ENCODE measurements at places on chromosomes 12 and 14.

GRCh38 chr12:52837781-52838608 lies 3.9 kb upstream of the KRT79 start:
- no peaks in the 10 kb centered on the region for H3K27me3 ChIP-seq
- DNase-seq: no peak
- no peak overlapping the region for H3K27ac ChIP-seq
- H3K36me3 ChIP-seq: no peaks in the 10 kb centered on the region
- H3K4me3 ChIP-seq: no peak overlapping the region

DNA sequence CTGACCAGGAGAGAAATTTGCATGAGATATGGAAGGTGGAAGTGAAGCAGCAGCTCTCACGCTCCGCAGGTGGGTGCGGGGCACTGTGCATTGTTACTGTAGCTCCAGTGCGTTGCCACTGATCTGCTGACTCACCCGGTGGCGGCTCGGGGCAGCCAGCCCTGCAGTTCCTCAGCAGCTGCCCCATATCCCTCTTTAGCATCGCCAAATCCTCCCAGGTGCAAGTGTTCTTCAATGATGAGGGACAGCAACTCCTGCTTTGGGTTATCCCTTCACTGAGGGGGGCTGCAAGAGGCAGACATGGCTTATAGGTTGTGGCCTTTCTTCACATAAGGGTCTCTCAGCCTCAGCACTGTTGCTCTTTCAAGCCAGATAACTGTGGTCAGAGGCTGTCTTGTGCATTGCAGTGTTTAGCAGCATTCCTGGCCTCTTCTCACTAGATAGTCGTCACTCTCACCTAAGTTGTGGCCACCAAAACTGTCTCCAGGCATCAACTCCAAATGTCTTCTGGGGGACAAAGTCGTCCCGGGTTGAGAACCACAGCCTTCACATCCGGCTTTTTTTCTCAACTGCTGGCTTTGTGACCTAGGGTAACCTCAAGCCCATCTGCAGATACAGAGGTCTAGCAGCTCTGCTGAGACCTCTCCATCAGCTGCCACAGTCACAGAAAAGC lies 180.8 kb downstream of the EFCAB11 start:
- H3K4me3 ChIP-seq: no peak overlapping the region
- H3K27ac ChIP-seq: no peak overlapping the region
- H3K36me3 ChIP-seq: no peaks in the 10 kb centered on the region
- H3K4me1 ChIP-seq: no peaks in the 10 kb centered on the region

- H3K27ac ChIP-seq: no peak overlapping the region
- H3K4me1 ChIP-seq: peaks cover 3% of the 10 kb centered on the region
- no peaks in the 10 kb centered on the region for H3K27me3 ChIP-seq
Observed at GRCh38 chr14:92655419-92656201, 92.8 kb downstream of the LGMN start.

GRCh38 chr14:81363746-81364378 lies 36.3 kb downstream of the STON2 start:
- H3K27ac ChIP-seq: no peak overlapping the region
- no peak for DNase-seq
- no peaks in the 10 kb centered on the region for H3K4me1 ChIP-seq

- no peak overlapping the region for H3K27ac ChIP-seq
- no peak for DNase-seq
Observed at GRCh38 chr14:35331605-35332516, 39.7 kb downstream of the PSMA6 start.

DNA sequence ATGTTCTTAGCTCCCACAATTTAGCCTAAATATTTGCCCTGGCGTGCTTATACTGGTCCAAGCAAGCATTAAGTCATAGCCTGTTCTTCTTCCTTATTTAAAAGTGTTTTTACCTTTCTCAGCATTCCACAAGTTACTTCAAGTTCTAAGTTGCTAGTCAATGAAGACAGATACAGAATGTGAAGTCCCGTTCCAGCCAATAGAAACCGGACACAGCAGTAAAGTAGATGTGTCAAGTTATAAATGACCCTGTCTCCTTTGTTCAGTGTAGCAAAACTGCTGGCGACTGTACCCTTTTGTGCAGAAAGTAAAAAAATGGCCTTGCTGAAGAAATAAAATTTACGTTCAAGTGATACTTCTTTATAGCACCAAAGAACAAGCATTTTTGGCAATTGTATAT lies 3.9 kb downstream of the SNAPC1 start:
- peaks cover 16% of the 10 kb centered on the region for H3K4me1 ChIP-seq
- H3K27me3 ChIP-seq: no peaks in the 10 kb centered on the region
- H3K4me3 ChIP-seq: no peak overlapping the region
- DNase-seq: no peak
- H3K27ac ChIP-seq: no peak overlapping the region

DNA sequence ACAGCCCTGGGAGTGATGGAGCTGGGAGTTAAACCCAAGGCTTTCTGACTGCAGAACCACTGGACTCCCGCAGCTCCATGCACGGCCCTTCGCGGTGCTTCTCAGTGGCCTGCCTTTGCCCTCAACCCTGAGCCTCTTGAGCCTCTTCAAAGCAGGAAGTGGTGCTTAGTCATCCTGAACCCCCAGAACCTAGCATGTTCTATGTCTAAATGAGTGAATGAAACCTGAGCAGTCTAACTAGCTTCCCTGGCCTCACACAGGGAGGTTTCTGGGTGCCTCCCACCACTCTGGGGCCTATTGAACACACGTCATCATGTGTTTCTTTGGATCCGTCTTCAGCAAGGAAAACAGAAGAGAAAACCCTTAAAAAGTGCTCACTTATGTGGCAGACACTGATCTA lies 117.9 kb upstream of the SFSWAP start:
- DNase-seq: no peak
- no peak overlapping the region for H3K27ac ChIP-seq
- H3K4me3 ChIP-seq: no peak overlapping the region
- H3K4me1 ChIP-seq: no peaks in the 10 kb centered on the region

DNA sequence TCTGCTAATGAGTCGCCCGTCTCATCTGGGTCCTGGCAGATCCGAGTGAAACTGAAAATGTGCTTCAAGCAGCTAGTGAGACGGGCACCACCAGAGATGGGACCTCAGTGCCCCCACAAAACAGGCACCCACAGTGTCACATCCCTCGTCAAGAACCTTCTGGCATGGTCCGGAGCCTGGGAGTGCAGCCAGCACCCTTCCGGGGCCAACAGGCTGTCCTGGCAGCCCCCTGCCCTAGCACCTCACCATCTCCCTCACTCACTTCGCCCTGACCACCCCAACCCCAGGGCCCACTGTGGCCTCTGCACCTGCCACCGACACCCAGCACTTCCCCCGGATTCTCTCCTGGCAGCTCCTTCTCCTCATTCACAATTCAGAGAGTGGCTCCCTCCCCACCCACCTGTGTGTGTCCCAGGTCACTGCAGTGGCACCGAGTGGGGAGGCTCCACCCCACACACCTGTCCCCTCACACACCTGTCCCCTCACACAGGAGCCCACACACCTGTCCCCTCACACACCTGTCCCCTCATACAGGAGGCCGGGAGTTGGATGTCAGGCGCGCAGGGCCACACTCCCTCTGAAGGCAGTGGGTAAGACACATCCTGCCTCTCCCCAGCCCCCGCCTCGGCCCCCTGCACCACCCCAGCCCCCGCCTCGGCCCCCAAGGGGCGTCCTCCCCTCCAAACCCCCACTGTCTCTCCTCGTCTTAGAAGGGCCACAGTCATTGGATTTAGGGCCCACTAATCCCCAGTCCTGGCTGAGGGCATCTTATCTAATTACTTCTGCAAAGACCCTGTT lies 7.9 kb downstream of the GALNT9 start:
- no peaks in the 10 kb centered on the region for H3K27me3 ChIP-seq
- no peak overlapping the region for H3K27ac ChIP-seq
- DNase-seq: no peak
- no peaks in the 10 kb centered on the region for H3K4me1 ChIP-seq
- H3K36me3 ChIP-seq: no peaks in the 10 kb centered on the region
- no peak overlapping the region for H3K4me3 ChIP-seq

DNA sequence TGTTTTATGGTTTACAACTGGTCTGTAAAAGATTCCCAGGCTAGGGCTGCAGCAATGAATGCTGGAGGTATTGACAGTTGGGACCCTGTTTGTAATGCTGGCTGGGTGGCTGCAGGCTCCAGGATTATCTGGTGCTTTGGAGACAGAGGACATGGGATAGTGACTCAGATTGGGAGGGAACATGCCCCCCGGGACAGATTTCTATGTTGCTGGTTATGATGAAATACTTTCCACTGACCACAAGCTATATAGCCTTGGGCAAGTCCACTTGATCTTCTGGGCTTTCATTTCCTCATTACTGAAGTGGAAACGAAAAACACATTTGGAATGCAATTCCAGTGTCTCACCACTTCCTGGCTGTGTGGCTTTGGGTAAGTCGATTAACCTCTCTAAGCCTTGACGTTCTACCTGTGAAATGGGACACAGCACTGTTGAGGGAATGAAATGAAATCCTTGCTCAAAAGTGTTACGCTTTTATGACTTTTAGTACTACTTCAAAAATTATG lies 6.3 kb upstream of the TPCN1 start:
- H3K36me3 ChIP-seq: no peaks in the 10 kb centered on the region
- H3K27ac ChIP-seq: peak overlapping the region; percentile 56
- no peak for DNase-seq
- H3K27me3 ChIP-seq: no peaks in the 10 kb centered on the region
- H3K4me1 ChIP-seq: peaks cover 11% of the 10 kb centered on the region

DNA sequence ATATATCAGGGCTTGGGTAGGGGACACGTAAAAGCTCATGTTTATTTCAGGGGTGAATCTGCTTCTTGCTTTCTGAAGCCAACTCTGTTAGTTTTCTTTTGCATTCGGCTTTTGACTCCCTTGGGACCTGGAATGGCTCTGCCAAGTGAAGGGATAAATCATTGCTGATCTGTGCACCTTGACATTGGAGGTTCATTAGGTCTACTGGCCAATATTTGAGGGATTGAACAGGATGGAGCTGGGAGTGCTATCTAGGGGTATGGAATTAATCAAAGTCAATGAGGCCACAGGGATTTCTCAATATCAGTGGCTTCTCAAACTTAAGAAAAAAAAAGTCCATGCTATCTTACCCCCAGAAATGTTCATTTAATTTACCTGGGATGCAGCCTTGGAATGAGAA lies 203.5 kb upstream of the RMST start:
- no peaks in the 10 kb centered on the region for H3K4me1 ChIP-seq
- H3K27me3 ChIP-seq: no peaks in the 10 kb centered on the region
- H3K36me3 ChIP-seq: no peaks in the 10 kb centered on the region
- no peak overlapping the region for H3K4me3 ChIP-seq
- H3K27ac ChIP-seq: no peak overlapping the region

DNA sequence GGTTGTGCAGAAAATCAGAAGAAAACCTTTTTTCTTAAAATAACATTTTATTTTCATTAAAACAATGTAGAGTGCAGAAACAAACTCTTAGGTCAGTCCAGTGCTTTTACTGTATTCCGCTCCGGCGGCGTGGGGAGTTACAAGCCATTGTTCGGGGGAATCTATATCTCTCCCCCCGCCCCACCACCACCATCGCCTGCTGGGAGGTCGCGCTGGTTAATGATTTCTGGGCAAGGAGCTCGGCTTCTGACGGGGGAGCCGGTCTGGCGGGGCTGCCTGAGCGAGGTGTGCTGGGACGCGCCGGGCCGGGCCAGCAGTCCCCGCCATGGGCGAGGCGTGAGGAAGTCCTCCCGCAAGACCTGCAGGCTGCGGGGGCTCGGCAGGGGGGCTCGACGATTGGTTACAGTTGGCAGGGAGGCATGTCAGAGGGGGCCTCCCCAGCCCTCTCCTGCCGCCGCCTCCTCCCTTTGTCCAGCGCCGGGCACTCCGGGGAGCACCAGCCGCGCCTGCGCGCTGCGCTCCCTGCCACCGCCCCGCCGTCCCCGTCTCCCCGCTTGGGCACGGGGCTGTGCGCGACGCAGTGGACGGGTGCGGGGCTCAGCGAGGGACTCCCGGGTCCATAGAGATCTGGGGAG lies 1.0 kb upstream of the DUSP6 start:
- DNase-seq: no peak
- peaks cover 17% of the 10 kb centered on the region for H3K4me1 ChIP-seq
- H3K36me3 ChIP-seq: peaks cover 10% of the 10 kb centered on the region
- no peaks in the 10 kb centered on the region for H3K27me3 ChIP-seq
- peak overlapping the region; percentile 100 for H3K27ac ChIP-seq

DNA sequence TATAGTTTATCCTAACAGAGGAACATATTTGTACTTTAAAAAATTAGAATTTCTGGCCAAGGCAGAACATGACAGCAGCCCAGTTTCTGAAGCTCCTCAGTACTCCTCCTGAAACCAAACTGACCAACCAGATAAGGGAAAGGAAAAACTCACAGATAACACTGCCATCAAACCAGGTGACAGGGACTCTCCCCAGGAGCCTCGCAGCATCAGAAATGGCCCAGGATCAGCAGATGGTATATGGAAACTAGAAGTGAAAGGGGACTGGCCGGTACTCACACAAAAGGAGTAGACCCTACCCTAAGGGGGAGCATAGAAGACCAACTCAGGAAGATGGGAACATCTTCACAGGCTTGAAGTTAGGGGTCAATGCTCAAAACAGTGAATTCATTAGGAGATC lies 22.0 kb downstream of the GALC start:
- H3K36me3 ChIP-seq: peaks cover 12% of the 10 kb centered on the region
- no peaks in the 10 kb centered on the region for H3K27me3 ChIP-seq
- no peaks in the 10 kb centered on the region for H3K4me1 ChIP-seq
- H3K27ac ChIP-seq: no peak overlapping the region

DNA sequence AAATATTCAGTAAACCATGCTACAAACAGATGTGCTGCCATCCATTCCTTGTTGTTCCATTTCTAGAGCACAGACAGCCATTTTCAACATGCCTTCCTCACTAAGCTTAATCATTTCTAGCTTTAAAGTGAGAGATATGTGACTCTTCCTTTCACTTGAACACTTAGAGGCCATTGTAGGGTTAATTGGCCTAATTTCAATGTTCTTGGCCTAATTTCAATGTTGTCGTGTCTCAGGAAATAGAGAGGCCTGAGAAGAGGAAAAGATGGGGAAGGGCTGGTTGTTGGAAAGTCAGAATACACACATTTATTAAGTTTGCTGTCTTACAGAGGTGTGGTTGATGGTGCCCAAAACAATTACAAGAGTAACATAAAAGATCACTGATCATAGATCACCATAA lies 435.1 kb downstream of the ZFP36L1 start:
- H3K27me3 ChIP-seq: no peaks in the 10 kb centered on the region
- H3K4me3 ChIP-seq: no peak overlapping the region

DNA sequence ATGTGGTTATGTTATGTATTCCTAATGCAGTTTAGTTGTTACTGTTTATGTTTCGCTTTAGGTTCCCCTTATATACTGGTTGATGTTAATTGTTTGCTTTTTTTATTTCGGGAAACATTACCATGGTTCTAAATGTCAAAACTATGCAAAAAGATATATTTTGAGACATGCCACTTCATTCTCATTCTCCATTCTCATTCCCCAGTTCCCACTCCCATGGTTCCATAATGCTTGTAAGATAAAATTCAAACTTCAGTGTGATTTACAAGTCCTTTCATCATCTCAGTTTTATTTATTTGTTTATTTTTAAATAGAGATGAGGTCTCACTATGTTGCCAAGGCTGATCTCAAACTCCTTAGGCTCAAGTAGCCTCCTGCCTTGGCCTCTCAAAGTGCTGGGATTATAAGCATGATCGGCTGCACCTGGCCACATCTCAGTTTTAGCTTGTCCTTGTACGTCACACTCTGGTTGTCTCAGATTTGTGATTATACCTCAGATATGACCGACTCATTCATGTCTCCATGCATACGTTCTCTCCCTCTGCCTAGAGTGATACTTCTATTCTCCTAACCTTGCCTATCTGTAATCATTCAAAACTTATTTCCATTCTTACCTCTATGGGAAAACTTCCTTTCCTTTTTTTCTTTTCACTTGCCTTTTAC lies 407.8 kb upstream of the RGS6 start:
- no peak overlapping the region for H3K4me3 ChIP-seq
- H3K4me1 ChIP-seq: peaks cover 11% of the 10 kb centered on the region
- H3K27ac ChIP-seq: no peak overlapping the region
